Renal cortex interstitium (tissue), 15 donors: ENCODE measurements at places on chromosomes 1 and 21. TPM values are rescaled to one million over a fixed set of nuclear protein-coding genes. Genes with fewer than 3 reads are reported as not detected.

GRCh38 chr1:55067914-55068313, 28.6 kb downstream of the PCSK9 start:
- no peak for DNase-seq

LYST gene
- 13.3 TPM for polyA plus RNA-seq

GRCh38 chr1:228542981-228543380, 55.8 kb downstream of the RNF187 start:
- DNase-seq: no peak

DNA sequence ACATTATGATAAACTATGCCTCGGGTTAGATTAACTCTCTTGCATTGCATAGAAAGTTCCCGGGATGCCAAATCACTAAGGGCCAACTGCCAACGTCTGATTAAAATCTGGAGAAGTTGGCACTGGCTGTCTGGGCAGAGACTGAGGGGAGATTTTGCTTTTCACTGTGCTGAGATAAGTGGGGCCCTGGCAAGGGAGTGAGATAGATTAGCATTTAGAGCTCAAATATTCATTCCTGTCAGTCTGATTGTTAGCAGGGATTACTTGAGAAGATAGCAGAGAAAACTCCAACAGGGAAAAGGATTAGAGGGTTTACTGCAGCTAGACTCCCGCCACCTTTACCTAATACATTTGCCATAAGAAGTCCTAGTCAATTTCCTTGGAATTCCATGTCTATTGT, 714.1 kb upstream of the CHRM3 start:
- DNase-seq: no peak

HSD3B1 gene
- polyA plus RNA-seq: 0.82 TPM

TMEM69 gene
- polyA plus RNA-seq: 48.5 TPM

- DNase-seq: no peak
Observed at GRCh38 chr1:162629651-162630050, 2.6 kb upstream of the DDR2 start.

- no peak for DNase-seq
Observed at GRCh38 chr1:241608379-241609033, 31.7 kb downstream of the CHML start.

DNA sequence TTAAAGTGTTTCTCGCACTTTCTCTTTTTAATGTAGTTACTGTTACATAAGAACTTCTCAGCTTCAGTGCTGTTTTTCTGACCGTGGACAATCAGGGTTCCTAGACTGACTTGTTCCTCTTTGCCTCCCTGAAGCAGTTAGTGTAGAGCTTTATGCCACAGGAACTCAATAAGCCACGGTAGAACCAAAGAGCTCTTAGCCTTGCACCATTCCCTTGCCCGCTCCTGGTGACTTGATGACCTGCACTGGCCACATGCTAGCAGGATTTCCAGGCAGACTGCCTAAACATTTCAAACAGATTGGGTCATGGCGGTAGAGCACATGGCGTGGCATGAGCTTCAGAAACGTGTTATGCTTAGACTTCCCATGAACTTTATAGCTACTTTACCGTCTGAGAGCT, 18.8 kb upstream of the FASLG start:
- DNase-seq: no peak

DNA sequence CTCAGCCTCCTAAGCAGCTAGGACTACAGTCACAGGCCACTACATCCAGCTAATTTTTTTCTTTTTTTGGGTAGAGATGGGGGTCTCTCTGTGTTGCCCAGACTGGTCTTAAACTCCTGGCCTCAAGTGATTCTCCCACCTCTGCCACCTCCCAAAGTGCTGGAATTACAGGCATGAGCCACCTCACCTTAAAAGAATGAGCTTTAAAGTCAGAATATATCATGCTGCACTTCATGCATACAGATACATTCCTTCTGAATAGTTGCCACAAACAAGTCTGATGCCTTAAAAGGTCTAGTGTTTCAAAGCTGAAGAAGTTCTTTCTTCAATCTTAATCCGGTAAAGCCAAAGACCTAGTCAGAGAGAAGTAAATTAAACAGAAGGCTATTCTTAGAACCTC, 23.8 kb upstream of the CPLANE2 start:
- no peak for DNase-seq

- DNase-seq: no peak
Observed at GRCh38 chr1:231976231-231976630, 349.6 kb downstream of the DISC1 start.

DNA sequence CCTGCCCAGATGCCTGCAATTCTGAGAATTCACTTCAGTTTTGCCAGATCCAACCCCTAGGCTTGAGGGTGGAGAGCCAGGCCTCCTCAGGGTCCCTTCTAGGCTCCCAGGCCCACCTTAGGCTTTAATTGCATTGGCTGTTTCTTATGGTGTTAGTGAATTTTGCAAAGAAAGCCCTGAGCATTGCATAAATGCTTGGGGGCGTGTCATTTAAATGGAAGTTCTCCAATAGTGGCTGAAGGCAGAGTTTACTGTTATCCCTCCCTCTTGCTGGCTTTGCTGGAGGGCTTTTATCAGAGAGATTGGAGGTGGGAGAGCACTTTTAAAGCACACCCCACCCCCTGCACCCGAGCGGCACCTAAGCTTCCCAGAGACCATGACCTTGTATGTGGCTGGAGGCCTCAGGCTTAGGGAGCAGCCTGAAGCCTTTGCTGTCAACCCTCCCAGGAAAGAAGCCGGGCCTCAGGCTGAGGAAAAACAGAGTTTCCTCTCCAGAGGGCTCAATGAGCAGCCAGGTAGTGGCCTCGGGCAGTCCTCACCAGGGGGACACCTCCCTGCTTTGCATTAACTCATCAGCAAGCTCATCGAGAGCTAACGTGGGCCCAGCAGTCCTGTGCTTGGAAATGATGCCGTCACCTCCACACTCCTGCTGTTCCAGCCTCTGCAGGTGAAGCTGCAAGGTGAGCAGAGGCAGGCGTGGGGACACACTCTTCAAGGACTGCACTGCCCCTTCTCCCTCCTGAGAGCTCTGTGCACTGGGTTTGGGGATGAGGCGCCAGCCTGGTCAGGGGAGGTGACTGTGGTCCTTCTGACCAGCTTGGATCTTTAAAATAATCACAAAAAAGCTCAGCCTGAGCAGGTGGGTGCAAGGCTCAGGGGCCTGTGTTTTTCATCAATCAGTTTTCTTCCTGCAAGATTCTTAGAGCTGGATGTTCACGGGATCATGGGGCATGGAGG, 58.0 kb downstream of the STUM start:
- DNase-seq: no peak

GRCh38 chr21:37647781-37648180, 268.5 kb downstream of the KCNJ6 start:
- DNase-seq: no peak

CORT gene
- polyA plus RNA-seq: 2.1 TPM

MASP2 gene
- polyA plus RNA-seq: 5.8 TPM

SPRR2G gene
- not detected for polyA plus RNA-seq

GRCh38 chr1:169563019-169563615, 23.2 kb downstream of the F5 start:
- no peak for DNase-seq

DNA sequence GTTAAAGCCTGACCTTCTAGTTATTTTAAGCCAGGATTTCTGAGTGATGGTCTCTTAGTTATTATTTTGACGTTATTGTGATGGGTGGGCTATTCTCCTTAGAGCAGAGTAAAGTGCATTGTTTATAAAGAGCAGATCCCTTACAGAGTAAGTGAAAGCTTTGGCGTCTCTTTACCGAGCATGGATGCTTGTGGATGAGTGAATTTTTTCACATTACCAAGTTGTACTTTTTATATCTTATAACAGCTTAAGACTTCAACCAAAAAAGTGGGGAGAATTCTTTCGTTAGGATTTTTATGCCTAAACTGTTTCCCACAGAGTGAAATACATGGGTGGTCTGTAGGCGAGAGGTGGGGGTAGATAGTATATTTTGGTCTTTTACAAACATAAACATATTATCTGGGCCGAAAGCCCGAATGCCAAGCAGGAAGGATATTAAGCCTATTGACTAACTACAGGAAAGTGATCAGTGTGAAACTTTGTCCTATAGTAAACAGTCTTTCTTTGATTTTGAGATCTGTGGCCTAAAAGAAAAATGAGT, 279.1 kb upstream of the C1orf105 start:
- DNase-seq: no peak

DNA sequence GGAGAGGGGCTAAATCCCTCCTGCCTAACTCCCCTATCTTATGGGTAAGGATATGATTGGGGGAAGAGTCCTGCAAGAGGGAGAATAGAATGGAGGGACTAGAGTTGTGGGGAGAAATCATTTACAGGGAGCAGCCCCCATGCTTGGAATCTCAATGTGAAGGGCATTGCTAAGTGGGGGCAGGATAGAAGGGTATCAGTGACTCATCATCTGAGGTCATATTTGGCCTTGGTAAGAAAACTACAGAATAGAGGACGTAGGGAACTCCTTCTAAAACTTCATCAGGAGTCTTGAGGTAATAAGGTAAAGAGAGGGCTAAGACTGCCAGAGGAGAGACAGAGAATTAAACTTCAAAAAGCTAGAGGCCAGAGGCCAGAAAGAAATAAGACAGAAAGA, 487 bp downstream of the HJV start:
- no peak for DNase-seq

MPZ gene
- 5.1 TPM for polyA plus RNA-seq

DNA sequence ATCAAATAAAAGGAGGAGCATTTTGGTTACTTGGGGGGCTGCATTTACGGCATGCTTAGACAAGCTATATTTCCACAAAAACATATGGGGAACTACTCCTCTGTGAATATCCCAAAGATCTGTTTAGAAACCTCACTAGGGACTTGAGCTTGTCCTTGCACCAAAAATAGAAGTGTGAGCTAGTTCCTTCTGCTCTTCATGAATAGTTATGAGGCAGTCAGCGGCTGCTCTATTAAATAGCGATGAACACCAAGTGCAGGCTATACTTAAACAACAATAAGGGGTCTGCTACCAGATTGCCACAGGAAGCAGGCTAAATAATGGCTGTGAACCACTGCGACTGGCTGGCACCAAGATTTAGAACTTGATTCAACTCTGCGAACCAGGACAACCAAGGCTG, 190.1 kb downstream of the PCP4 start:
- DNase-seq: no peak

DNA sequence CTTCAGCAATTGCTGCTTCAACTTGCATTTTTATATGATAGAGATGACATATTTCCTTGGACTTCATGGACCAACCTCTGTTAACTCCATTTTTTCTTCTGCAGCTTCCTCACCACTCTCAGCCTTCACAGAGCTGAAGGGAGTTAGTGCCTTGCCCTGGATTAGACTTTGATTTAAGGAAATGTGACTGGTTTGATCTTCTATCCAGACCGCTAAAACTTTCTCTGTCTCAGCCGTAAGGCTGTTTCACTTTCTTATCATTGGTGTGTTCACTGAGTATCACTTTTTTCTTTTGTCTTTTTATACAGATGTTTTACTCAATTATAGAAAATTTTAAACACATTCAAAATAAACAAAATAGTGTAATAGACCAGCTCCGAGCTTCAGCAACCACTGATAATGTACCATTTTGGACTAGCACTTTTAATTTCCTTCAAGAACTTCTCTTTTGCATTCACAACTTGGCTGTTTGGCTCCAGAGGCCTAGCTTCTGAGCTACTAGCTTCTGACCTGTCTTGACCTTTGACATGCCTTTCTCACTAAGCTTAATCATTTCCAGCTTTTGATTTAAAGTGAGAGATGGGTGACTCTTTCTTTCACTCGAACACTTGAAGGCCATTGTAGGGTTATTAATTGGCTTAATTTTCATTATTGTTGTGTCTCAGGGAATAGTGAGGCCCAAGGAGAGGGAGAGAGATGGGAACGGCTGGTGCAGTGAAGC, 9.3 kb downstream of the NEK7 start:
- no peak for DNase-seq

GRCh38 chr1:35506960-35507912, 50.0 kb downstream of the KIAA0319L start:
- DNase-seq: no peak

- DNase-seq: no peak
Observed at GRCh38 chr1:47257224-47257623, 25.2 kb upstream of the TAL1 start.

DNA sequence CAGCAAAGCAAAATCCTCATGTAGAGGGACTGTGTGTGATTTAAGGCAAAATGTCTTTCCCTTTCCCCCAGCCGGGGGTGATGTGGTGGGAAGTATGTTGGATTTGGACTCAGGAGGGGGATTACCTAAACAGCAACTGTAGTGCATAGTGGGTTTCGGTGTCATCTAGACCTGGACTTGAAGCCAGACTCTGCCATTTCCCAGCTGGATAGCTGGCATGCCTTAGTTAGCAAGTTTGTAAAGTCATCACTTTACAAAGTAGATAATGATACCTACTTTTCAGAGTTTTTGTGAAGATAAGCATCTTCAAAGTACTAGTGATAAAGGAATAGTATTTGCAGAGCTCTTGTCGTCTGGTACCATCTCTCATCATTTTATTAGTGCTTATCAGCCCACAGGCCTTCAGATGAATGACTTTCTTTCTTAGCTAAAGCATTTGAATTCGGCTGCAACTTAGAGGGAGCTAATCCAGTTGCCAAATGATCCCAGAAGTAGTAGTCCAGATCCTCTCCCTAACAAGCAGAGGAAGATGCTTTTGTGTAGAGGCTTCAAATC, 56.2 kb upstream of the ROR1 start:
- DNase-seq: no peak

GRCh38 chr1:40738831-40739230, 44.8 kb upstream of the KCNQ4 start:
- no peak for DNase-seq

SLC45A3 gene
- 12.5 TPM for polyA plus RNA-seq

DNA sequence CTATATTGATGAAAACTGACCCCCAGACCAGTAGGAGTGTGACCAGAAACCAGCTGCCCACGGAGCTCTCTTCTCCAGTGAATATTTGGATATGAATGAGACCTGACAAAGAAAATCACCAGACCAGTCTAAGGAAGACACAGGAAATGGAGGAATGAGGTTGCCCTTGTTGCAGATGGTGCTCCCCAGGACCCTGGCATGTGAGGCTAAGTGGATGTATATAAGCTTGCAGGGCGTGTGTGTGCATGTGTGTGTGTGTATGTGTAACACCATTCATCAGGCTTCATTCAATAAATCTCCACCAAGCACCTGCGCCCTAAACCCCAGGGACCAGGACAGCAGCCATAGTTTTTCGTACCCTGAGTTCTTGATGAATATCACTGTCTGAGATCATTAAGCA, 14.4 kb downstream of the PHLDA3 start:
- no peak for DNase-seq

GRCh38 chr1:24258735-24259424, 60.3 kb upstream of the GRHL3 start:
- DNase-seq: no peak

SPATA17 gene
- 12.9 TPM for polyA plus RNA-seq

- DNase-seq: no peak
Observed at GRCh38 chr1:162151900-162152829, 82.7 kb downstream of the NOS1AP start.
